H7 (cell line): ENCODE measurements at places on chromosomes 1 and 21. TPM values are rescaled to one million over a fixed set of nuclear protein-coding genes. Genes with fewer than 3 reads are reported as not detected.

The CR2 gene
- total RNA-seq, result 0.48 and 1.00 TPM in 2 replicates

The GPR37L1 gene
- total RNA-seq, result under 0.01 TPM in 1 of 2 replicates, not detected in the other

The KIF2C gene
- 164 and 209 TPM in 2 replicates for total RNA-seq

The LRRN2 gene
- 10.9 and 20.6 TPM in 2 replicates for total RNA-seq
